ENCODE measurements at places on chromosomes 6 and 20. TPM values are rescaled to one million over a fixed set of nuclear protein-coding genes. Genes with fewer than 3 reads are reported as not detected.

GRCh38 chr6:127859956-127860355 lies 40.9 kb downstream of the THEMIS start:
- no peaks in the 10 kb centered on the region for H3K36me3 ChIP-seq
- no peaks in the 10 kb centered on the region for H3K27me3 ChIP-seq
- H3K4me3 ChIP-seq = no peak overlapping the region
- H3K27ac ChIP-seq = no peak overlapping the region
- H3K4me1 ChIP-seq = no peaks in the 10 kb centered on the region

DNA sequence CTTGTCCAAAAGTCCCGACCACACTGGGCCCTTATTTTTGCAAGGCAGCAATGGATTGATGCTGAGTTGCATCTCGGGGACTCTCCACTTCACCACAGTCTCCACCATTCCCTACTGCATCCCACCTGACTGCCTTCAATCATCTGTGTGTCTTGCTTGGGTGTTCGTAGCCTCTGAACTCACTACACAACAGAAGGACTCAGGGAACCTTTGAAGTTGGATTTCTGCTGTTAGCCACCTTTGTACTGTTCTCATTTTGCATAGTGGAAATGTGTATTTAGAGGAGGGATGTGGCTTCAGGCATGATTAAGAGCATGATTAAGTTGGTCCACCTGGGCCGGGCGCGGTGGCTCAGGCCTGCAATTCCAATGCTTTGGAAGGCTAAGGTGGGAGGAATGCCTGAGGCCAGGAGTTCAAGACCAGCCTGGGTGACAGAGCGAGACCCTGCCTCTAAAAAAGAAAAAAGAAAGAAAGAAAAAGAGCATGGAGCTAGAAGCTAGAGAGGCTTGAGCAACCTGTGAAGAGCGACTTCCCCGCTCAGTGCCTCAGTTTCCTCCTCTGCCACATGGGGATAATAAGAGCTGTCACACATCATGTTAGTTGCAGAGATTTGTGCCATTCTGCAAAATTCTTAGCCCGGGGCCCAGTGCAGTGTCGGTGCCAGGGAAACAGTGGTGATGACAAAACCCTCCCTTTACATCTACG lies 121.3 kb upstream of the PTPN1 start:
- peak overlapping the region; percentile 82 for H3K27ac ChIP-seq
- no peaks in the 10 kb centered on the region for H3K27me3 ChIP-seq
- H3K4me1 ChIP-seq = peaks cover 46% of the 10 kb centered on the region
- no peak overlapping the region for H3K4me3 ChIP-seq
- DNase-seq = no peak

- H3K27me3 ChIP-seq = no peaks in the 10 kb centered on the region
- no peak overlapping the region for H3K27ac ChIP-seq
- no peak overlapping the region for H3K4me3 ChIP-seq
These were observed 109.6 kb upstream of the FRMD1 start for GRCh38 chr6:168188369-168189199.

DNA sequence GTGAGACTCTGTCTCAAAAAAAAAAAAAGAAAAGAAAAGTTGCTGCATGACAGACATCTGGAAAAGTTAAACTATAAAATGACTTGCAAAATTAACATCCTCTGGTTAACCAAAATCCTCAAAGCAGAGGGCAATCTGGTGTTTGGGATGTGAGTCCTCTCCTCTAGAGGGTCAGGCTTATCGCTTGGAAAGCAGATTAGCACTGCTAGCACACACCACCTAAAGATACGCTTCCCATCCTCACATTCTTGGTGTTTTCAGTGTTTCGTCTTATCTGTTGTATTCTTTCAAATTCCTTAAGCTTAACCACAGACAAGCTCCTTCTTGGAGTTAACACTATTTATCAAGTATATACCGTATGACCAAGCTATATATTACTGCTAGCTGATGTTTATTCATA lies 198.0 kb downstream of the SOX4 start:
- no peak overlapping the region for H3K4me3 ChIP-seq
- H3K4me1 ChIP-seq = no peaks in the 10 kb centered on the region

OPN5 gene
- not detected for total RNA-seq

OR2J3 gene
- total RNA-seq = not detected

HNF4A gene
- total RNA-seq = 101 TPM

Data from right lobe of liver (tissue), 6 donors.